ENCODE measurements at places on chromosomes 11 and 22.

- DNase-seq, result no peak
Observed at GRCh38 chr11:9203691-9204311, 61.3 kb downstream of the DENND5A start.

GRCh38 chr22:41844513-41844912 is 11.6 kb downstream of the SREBF2 start:
- no peak for DNase-seq

- DNase-seq, result peak; percentile 83
Observed at GRCh38 chr22:36659762-36660509, 43.6 kb downstream of the CACNG2 start.

DNA sequence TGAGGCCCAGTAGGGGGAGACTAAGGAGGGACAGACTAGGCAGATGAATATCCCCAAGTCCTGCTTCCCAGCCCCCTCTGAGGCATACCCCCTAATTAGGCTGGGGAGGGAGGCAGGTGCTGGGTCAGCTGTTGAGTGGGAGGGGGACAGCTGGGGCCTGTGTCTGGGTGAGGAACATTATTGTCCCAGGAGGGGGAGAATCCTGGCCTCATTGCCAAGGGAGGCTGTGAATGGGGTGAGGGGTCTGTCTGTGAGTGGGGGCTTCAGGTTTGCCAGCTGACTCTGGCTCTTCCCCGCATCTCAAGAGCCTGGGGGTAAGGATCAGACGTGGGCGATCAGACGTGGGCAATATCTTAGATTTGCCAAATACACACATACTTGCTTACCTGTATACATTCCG is 2.1 kb downstream of the INPPL1 start:
- no peak for DNase-seq
